ENCODE measurements at places on chromosomes 7 and 10. TPM values are rescaled to one million over a fixed set of nuclear protein-coding genes. Genes with fewer than 3 reads are reported as not detected.

SLC18A2 gene
- under 0.01 TPM for total RNA-seq

NOS3 gene
- 0.82 TPM for total RNA-seq

ATG9B gene
- total RNA-seq = 2.4 TPM

UFSP1 gene
- total RNA-seq = 3.7 TPM

LGI1 gene
- 23.2 TPM for total RNA-seq

GPNMB gene
- 3.7 TPM for total RNA-seq

RBM48 gene
- 20.0 TPM for total RNA-seq

CAV1 gene
- total RNA-seq = 17.5 TPM

GRK5 gene
- total RNA-seq = 11.4 TPM

SRGN gene
- 22.4 TPM for total RNA-seq

SAMD8 gene
- total RNA-seq = 73.4 TPM

STAMBPL1 gene
- 8.6 TPM for total RNA-seq

RNF32 gene
- total RNA-seq = 1.2 TPM

ZNF777 gene
- 4.5 TPM for total RNA-seq

GSTO2 gene
- total RNA-seq = 2.4 TPM
